ENCODE measurements at places on chromosomes 2 and 18. TPM values are rescaled to one million over a fixed set of nuclear protein-coding genes. Genes with fewer than 3 reads are reported as not detected.

ADCYAP1 gene
- polyA plus RNA-seq, result not detected

SMARCAL1 gene
- polyA plus RNA-seq, result 20.2 TPM

CCDC74B gene
- polyA plus RNA-seq, result 0.48 TPM

PTPRM gene
- 0.89 TPM for polyA plus RNA-seq

ATP8B1 gene
- polyA plus RNA-seq, result not detected

ERMN gene
- 2.7 TPM for polyA plus RNA-seq

HES6 gene
- 6.5 TPM for polyA plus RNA-seq

DUSP11 gene
- 15.7 TPM for polyA plus RNA-seq

DGUOK gene
- 81.5 TPM for polyA plus RNA-seq

FRZB gene
- not detected for polyA plus RNA-seq

ANKRD30B gene
- polyA plus RNA-seq, result not detected

PDIA6 gene
- polyA plus RNA-seq, result 23.8 TPM

TCF4 gene
- 68.5 TPM for polyA plus RNA-seq

EDAR gene
- polyA plus RNA-seq, result 0.03 TPM

GALR1 gene
- not detected for polyA plus RNA-seq

HOXD11 gene
- not detected for polyA plus RNA-seq

ABCG5 gene
- polyA plus RNA-seq, result not detected

C2orf81 gene
- polyA plus RNA-seq, result 5.4 TPM

POTEC gene
- not detected for polyA plus RNA-seq

MOCOS gene
- not detected for polyA plus RNA-seq

FKBP1B gene
- 0.99 TPM for polyA plus RNA-seq

GPR155 gene
- polyA plus RNA-seq, result 4.2 TPM

RAD51AP2 gene
- polyA plus RNA-seq, result not detected

CRYBA2 gene
- polyA plus RNA-seq, result not detected

CHRNA1 gene
- 0.07 TPM for polyA plus RNA-seq

NAT8 gene
- polyA plus RNA-seq, result not detected

FBXO48 gene
- 1.5 TPM for polyA plus RNA-seq

REG1B gene
- not detected for polyA plus RNA-seq

DAPL1 gene
- not detected for polyA plus RNA-seq

CTAGE1 gene
- polyA plus RNA-seq, result not detected

ALPG gene
- not detected for polyA plus RNA-seq

ANKRD62 gene
- polyA plus RNA-seq, result not detected

AQP12B gene
- not detected for polyA plus RNA-seq

PKDCC gene
- 0.82 TPM for polyA plus RNA-seq

MBOAT2 gene
- polyA plus RNA-seq, result 0.24 TPM

IL36G gene
- polyA plus RNA-seq, result not detected

PRSS56 gene
- not detected for polyA plus RNA-seq

NR4A2 gene
- polyA plus RNA-seq, result 177 TPM

PCARE gene
- polyA plus RNA-seq, result not detected

SLC16A14 gene
- 0.26 TPM for polyA plus RNA-seq

RGPD3 gene
- polyA plus RNA-seq, result 0.16 TPM

FBXO36 gene
- polyA plus RNA-seq, result 0.42 TPM

ZNF396 gene
- polyA plus RNA-seq, result 0.50 TPM

SNRNP27 gene
- polyA plus RNA-seq, result 20.5 TPM
